ENCODE measurements at places on chromosomes 6 and 20. TPM values are rescaled to one million over a fixed set of nuclear protein-coding genes. Genes with fewer than 3 reads are reported as not detected.

GRCh38 chr6:40116832-40117231 lies 182.6 kb upstream of the MOCS1 start:
- H3K4me3 ChIP-seq: no peak overlapping the region
- no peaks in the 10 kb centered on the region for H3K36me3 ChIP-seq
- no peaks in the 10 kb centered on the region for H3K27me3 ChIP-seq
- no peak overlapping the region for H3K27ac ChIP-seq

PREX1 gene
- total RNA-seq: 42.0 TPM

MRPL2 gene
- total RNA-seq: 57.3 TPM

CBLN4 gene
- total RNA-seq: not detected

DNA sequence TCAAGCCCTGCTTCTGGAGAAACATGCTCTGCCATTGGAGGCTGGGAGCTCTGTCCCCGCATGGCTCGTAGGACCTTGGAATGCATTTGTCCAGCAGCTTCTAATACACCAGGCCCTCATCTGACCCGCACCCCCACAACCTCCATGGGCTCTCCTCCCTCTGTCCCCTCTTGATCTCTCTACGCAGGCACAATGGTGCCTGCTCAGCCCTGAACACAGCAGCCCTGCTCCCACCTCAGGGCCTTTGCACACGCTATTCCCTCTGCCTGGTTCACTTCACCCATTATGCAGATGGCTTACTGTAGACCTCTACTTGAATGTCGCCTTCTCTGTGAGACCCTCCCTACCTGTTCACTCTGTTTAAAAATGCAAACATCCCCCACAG lies 27.0 kb upstream of the PTGIS start:
- DNase-seq: no peak
- no peak overlapping the region for H3K27ac ChIP-seq
- no peak overlapping the region for H3K4me3 ChIP-seq
- H3K4me1 ChIP-seq: peaks cover 38% of the 10 kb centered on the region

- H3K36me3 ChIP-seq: no peaks in the 10 kb centered on the region
- no peaks in the 10 kb centered on the region for H3K4me1 ChIP-seq
- H3K4me3 ChIP-seq: no peak overlapping the region
- no peaks in the 10 kb centered on the region for H3K27me3 ChIP-seq
- no peak for DNase-seq
- H3K27ac ChIP-seq: no peak overlapping the region
Measured at GRCh38 chr6:134658596-134658995, 291.3 kb downstream of the ALDH8A1 start.

DNA sequence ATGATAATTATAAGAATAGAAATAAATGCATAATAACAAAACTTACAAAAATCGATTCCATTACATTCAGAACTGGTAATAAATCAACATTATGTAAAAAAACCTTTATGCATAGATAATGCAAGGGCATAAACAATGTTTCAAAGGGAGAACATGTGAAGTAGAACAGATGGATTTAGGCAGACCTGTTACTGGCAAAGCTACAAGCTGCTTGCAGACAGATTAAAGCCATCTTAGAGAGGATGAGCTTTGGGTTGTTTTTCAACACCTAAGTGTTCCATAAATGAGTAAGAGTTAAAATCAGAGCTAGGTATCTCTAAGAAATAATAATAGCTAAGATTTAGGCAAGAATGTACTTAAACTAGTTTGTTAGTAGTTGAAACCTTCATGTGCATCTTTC lies 37.2 kb downstream of the SNAP25 start:
- DNase-seq: no peak
- no peak overlapping the region for H3K4me3 ChIP-seq
- H3K27me3 ChIP-seq: no peaks in the 10 kb centered on the region
- no peaks in the 10 kb centered on the region for H3K36me3 ChIP-seq
- no peak overlapping the region for H3K27ac ChIP-seq

GTSF1L gene
- total RNA-seq: 1.7 TPM

- no peaks in the 10 kb centered on the region for H3K27me3 ChIP-seq
- no peak overlapping the region for H3K4me3 ChIP-seq
- no peak overlapping the region for H3K27ac ChIP-seq
- H3K4me1 ChIP-seq: no peaks in the 10 kb centered on the region
Measured at GRCh38 chr6:142679907-142680700, 264.9 kb downstream of the HIVEP2 start.

DNA sequence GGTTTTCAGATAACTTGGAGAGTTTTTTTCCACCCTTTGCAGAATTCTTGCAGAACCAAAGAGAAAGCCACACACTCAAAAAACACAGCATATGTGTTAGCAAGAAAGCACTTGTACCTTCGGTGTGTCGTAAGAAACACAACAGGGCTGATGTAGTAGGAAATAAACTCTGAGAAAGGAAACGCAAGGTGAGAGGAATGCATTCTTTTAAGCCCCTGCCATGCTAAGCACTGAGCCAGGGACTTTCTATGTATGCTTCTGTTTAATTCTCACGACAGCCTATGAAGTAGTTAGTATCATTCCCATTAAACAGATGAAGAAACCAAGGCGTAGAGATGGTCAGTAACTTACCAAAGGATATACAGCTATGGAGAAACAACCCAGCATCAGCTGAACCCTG lies 23.1 kb downstream of the NEDD9 start:
- no peaks in the 10 kb centered on the region for H3K27me3 ChIP-seq
- no peak overlapping the region for H3K4me3 ChIP-seq
- no peaks in the 10 kb centered on the region for H3K36me3 ChIP-seq
- peaks cover 17% of the 10 kb centered on the region for H3K4me1 ChIP-seq

JAG1 gene
- not detected for total RNA-seq

LSM2 gene
- 31.1 TPM for total RNA-seq

GRCh38 chr6:149734915-149735314 lies 11.4 kb downstream of the NUP43 start:
- no peak overlapping the region for H3K27ac ChIP-seq
- DNase-seq: no peak
- H3K4me3 ChIP-seq: no peak overlapping the region
- H3K27me3 ChIP-seq: no peaks in the 10 kb centered on the region

GRCh38 chr6:134347885-134348805 lies 30.2 kb upstream of the SGK1 start:
- DNase-seq: no peak
- no peak overlapping the region for H3K4me3 ChIP-seq
- H3K4me1 ChIP-seq: peaks cover 18% of the 10 kb centered on the region
- H3K36me3 ChIP-seq: no peaks in the 10 kb centered on the region

DNA sequence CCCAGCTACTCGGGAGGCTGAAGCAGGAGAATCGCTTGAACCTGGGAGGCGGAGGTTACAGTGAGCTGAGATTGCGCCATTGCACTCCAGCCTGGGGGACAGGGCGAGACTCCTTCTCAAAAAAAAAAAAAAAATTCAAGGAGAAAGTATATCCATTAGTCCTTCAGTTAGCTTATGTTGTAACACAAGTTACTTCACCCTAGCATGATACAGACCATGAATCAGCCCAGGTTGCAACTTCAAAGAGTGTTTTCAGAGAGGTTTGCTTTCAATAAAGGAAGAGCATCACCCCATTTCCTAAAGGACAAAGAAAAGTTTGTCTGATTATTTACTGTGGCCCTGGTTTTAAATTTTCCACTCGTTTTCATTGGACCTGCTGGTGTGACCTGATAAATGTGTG lies 73.0 kb downstream of the SERAC1 start:
- peaks cover 73% of the 10 kb centered on the region for H3K36me3 ChIP-seq
- DNase-seq: no peak
- no peak overlapping the region for H3K4me3 ChIP-seq
- no peaks in the 10 kb centered on the region for H3K27me3 ChIP-seq
- H3K27ac ChIP-seq: no peak overlapping the region
- no peaks in the 10 kb centered on the region for H3K4me1 ChIP-seq

IL17F gene
- total RNA-seq: not detected

DUSP15 gene
- not detected for total RNA-seq

DNA sequence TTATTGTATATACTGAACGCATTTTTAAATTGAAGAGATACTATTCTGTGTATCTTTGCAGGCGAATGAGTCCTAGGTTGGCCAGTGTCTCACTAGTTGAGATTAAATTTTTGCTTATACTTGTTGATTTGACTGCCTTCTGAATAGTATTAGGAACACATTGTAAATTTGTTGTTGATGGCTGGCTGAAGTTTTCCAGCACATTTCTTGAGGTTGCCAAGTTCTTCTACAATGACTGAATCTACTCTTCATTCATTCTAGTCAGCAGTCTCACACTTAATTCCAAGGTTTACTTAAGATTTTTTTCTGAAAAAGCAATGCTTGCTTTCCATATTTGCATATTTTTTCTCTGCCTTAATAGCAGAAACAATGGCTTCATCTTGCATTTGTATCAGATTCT lies 151.7 kb downstream of the ZFAND3 start:
- peaks cover 6% of the 10 kb centered on the region for H3K4me1 ChIP-seq
- no peak for DNase-seq
- no peaks in the 10 kb centered on the region for H3K36me3 ChIP-seq
- no peaks in the 10 kb centered on the region for H3K27me3 ChIP-seq

SIRPA gene
- 2.2 TPM for total RNA-seq

DNA sequence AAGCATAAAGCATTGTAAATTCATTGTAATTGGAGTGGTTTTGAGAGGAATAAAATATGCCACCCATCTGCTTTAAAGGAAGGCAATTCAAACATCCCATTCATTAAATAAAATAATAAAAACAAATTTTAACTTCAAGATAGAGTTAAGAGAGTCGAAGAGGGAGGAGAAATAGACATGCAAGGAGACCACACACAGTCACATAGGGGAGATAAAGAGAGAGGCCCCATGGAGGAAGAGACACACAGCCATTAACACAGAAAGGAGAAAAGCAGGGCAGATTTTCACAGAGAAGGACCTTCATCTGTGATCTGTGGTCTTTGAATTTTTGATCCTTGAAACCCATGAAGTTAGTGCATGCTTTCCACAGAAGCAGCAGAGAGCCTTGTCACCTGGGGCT lies 214.3 kb upstream of the TCF21 start:
- no peak overlapping the region for H3K27ac ChIP-seq
- H3K27me3 ChIP-seq: no peaks in the 10 kb centered on the region
- H3K4me3 ChIP-seq: no peak overlapping the region
- no peak for DNase-seq
- no peaks in the 10 kb centered on the region for H3K4me1 ChIP-seq
- H3K36me3 ChIP-seq: no peaks in the 10 kb centered on the region

DNA sequence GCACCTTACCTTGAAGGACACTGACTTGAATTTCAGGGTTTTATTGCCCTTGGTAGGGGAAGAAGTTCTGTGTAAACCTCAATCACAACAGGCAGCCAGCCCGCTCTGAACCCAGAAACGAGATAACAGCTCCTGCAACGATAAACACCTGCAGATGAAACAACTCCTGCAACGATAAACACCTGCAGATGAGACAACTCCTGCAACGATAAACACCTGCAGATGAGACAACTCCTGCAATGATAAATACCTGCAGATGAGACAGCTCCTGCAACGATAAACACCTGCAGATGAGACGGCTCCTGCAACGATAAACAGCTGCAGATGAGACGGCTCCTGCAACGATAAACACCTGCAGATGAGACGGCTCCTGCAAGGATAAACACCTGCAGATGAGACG lies 54.0 kb upstream of the TBXT start:
- no peaks in the 10 kb centered on the region for H3K4me1 ChIP-seq
- H3K27me3 ChIP-seq: no peaks in the 10 kb centered on the region
- H3K4me3 ChIP-seq: no peak overlapping the region
- no peaks in the 10 kb centered on the region for H3K36me3 ChIP-seq

- no peak overlapping the region for H3K4me3 ChIP-seq
- H3K27me3 ChIP-seq: peaks cover 5% of the 10 kb centered on the region
- no peak overlapping the region for H3K27ac ChIP-seq
- H3K4me1 ChIP-seq: no peaks in the 10 kb centered on the region
Measured at GRCh38 chr6:133854364-133855275, 34.3 kb upstream of the TCF21 start.

DNA sequence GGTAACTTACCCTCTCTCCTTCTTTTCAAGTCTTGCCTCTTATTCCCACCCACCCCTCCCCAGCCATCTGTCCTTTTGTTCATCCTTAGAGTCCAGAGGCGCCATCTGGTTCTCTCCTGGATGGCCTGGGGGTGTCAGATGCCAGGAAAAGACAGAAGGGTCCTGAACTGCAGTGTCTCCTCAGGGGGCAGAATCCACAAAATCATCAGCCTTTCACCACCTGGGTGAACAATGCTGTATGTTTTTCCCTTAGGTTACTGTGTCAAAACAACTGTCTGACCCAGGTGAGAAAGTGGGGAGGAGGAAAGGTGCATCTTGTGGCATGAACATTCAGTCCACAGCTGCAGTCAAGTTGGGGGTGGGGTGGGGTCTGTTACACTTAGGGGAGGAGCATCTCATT lies 47.9 kb upstream of the FYN start:
- no peak for DNase-seq
- H3K4me3 ChIP-seq: no peak overlapping the region
- no peaks in the 10 kb centered on the region for H3K27me3 ChIP-seq
- no peak overlapping the region for H3K27ac ChIP-seq

GRCh38 chr6:32936239-32937152 lies 4.3 kb downstream of the HLA-DMB start:
- no peak overlapping the region for H3K4me3 ChIP-seq
- DNase-seq: no peak
- H3K36me3 ChIP-seq: peaks cover 11% of the 10 kb centered on the region
- H3K4me1 ChIP-seq: peaks cover 15% of the 10 kb centered on the region
- no peaks in the 10 kb centered on the region for H3K27me3 ChIP-seq

MYH7B gene
- total RNA-seq: 0.40 TPM

DNA sequence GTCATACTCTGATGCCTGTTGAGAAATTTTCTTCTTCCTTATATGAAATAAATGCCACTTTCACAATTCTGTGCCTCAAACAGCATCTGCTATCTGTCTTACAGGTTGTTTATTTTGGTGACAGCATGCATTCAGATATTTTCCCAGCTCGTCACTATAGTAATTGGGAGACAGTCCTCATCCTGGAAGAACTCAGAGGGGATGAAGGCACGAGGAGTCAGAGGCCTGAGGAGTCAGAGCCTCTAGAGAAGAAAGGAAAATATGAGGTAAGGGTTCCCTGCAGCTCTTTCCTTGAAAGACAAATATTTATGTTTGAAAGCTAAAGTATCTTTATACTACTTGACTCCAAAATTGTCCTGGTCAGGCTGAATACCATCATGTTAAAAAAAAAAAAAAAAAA lies 15.8 kb downstream of the TSPYL4 start:
- H3K27ac ChIP-seq: no peak overlapping the region
- no peak overlapping the region for H3K4me3 ChIP-seq
- no peaks in the 10 kb centered on the region for H3K27me3 ChIP-seq
- no peaks in the 10 kb centered on the region for H3K36me3 ChIP-seq
- H3K4me1 ChIP-seq: no peaks in the 10 kb centered on the region

SCRT2 gene
- not detected for total RNA-seq

DNA sequence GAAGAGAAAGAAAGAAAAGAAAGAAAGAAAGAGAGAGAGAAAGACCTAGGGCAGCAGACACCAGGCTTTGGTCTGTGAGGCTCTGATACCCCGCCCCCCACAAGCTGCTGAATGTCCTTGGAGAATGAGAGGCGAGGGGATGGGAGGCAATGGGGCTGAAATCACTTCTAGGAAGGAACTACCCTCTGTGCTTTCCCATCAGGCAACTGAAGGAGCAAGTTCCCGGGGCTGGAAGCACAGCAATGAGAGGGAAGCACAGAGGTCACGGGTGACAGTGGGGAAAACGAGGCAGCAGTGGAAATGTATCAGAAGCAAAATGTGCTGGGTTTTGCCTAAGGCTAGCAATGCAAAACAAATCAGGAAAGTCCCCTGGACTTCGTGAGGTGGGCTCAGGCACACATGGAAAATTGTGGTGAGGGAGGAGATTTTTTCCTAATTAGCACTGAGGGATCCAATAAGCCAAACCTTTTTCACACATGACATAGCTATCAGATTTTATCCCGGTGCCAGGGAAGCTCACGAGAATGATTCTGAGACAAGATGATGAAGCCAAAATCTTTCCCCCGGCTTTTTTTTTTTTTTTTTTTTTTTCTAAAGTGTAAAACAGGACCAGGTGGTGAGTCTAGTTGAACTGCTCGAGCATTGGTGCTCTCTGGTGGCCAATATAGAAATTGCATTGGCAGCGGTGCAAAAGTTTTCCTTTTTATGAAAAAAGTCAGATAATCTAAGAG lies 16.8 kb upstream of the ARFGEF2 start:
- no peak overlapping the region for H3K4me3 ChIP-seq
- peaks cover 5% of the 10 kb centered on the region for H3K4me1 ChIP-seq
- H3K36me3 ChIP-seq: no peaks in the 10 kb centered on the region
- peak; percentile 62 for DNase-seq

IL20RA gene
- total RNA-seq: not detected
